Cortex of kidney (tissue), 1 donor: ENCODE measurements at places on chromosomes 1 and 21.

- no peak for DNase-seq
Measured at GRCh38 chr1:223242971-223243370, 99.9 kb upstream of the TLR5 start.

DNA sequence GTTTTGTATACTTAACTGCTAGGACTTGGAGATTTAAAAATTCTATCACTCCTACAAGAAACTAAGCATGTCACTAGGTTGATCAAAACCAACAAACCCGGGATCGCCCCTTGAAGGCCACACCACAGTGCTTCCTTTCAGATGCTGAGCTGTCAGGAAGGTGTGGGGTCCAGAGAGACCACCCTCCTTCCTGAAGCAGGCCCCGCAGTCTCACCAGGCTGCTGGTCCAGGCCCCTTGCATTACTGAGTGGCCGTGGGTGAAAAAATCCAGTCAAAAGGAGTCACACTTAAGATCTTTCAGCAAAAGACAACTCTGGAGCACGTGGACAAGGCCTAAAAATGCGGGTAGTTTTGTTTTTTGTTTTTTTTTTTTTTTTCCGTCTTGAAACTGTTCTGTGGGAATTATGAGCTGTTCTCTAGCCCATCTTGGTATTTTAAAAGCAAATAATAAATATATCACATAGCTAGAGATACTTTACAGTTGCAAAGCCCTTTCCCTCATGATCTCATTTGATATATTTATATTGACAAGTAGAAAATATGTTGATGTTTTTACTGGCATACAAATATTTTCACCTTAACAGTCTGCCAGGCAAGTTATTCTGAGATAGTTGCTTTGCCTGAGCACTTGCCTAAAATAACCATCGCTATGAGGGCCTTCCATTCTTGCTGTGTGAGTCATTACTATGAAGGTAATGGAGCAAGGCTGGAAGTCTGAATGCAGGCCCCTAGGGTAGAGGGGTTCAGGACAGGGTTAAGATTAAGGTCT lies 73.1 kb upstream of the EDEM3 start:
- DNase-seq, result no peak

DNA sequence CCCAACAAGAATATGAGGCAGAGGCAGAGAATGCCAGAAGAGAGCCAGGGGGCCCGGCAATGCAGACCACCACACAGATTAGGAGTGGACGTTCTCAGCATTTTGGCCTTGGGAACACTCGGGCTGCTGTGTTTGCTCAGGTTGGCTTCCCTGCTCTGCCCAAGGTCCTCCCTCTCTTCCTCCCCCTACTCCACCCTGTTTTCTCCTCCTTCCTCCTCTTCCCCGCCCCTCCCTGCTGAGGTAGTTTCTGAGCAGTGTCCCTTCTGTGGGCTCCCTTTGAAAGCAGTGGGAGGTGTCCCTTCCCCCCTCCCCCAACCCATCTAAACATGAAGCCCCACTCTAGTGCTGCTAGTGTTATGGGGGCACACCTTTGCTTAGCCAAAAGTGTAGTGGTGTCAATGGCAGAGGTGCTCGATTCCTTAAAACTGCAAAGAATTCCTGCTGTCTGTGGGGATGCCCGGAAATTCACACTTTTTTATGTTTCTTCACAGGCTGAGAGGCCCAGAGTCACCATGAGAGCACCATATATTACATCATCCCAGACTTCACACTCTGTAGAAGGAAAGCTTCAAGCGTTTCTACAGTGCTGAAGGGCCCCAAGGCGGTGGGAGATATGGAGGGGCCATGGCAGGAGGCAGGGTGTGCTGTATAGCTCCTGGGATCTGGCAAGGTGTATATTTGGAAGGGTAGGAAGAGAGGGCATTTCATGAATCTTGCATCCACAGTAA lies at the start of gene HHIPL2:
Gene HHIPL2, minus strand, starts transcription at position 161 of the 728 bp plus-strand sequence. Its CDS starts 60 bp downstream, at position 101.
- DNase-seq, result no peak

- no peak for DNase-seq
Measured at GRCh38 chr1:229408458-229409037, 25.3 kb downstream of the ACTA1 start.

- no peak for DNase-seq
Measured at GRCh38 chr1:219171192-219171935, 2.3 kb upstream of the LYPLAL1 start.

DNA sequence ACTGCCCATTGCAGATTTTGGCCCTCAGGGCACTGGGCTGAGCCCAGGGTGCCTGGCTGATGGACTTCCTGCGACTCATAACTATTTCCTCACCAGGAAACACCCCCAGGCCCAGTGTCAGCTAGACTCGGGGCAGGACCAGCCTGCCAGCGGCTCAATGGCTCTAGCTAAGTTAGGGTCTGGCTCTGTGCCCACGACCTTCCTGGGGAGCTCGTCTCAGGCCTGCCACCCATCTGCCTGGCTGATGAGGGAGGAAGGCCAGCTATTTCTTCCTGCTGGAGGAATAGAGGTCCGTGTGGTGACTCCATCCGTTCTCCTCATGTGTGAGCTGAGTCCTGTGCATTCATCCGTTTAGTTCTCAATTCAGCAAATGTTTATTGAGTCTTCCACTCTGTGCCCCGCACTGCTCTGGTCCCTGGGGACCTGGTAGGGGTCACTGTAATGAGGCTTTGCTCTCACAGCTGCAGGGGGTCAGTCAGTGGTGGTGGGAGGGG lies 44.5 kb downstream of the KIRREL1 start:
- DNase-seq, result no peak

DNA sequence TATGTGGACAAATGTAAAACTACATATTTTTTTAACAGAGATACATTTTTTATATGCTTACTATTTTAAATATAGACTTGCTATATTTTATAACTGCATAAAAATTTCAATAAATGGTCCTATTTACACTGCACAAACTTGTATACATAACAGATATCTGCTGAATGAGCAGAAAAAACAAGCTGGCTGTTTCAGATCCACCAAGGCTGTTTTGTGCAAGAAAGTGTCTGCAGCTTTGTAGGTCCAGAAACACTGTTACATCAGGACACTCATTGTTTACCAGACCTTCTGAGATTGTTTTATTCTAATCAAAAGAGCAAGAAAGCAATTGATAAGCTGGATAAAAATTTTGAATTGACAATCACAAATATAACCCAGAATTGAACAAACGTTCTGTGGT lies 99.3 kb downstream of the NCAM2 start:
- DNase-seq, result no peak

GRCh38 chr1:6218375-6219164 lies 12.7 kb downstream of the RNF207 start:
- DNase-seq, result no peak

DNA sequence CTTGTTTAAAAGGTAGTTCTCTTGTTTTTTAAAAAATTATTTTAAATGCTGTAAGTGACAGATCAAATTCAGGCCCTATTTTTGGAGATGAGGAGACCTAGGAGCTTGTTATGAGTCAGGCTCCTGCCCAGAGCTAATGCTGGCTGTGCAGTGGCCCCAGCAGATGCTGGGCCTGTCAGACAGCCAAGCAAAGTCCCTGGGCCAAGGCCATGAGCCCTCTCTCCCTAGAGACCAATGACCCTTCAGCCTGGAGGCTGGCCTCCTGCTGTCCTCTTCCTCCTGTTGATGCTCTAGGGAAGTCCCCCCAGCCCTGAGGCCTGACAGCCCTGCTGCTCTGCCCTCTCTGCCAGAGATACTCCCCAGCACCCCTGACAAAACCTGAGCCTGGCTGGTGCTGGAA lies 128.1 kb upstream of the CTTNBP2NL start:
- no peak for DNase-seq

DNA sequence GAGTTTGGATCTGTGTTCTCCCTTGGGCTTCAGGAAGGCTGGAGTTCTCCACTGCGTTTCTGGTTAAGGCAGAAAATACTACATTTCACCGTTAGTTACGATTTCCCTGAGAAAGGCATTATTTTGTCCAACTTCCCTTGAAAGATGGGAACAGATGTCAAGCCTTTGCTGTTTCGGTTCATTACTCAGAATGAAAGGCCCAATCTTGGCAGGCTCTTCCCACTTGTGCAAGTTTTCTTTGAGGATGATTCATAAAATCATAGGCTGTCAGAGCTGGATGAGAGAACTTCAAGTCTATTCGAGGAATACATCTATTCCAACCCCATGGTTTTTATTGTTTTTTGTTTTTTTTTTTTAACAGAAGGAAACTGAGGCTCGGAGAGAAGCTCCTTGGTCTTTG lies 205.2 kb downstream of the GRIK3 start:
- no peak for DNase-seq

GRCh38 chr1:76613886-76614285 lies 253.4 kb upstream of the ST6GALNAC5 start:
- DNase-seq, result no peak

DNA sequence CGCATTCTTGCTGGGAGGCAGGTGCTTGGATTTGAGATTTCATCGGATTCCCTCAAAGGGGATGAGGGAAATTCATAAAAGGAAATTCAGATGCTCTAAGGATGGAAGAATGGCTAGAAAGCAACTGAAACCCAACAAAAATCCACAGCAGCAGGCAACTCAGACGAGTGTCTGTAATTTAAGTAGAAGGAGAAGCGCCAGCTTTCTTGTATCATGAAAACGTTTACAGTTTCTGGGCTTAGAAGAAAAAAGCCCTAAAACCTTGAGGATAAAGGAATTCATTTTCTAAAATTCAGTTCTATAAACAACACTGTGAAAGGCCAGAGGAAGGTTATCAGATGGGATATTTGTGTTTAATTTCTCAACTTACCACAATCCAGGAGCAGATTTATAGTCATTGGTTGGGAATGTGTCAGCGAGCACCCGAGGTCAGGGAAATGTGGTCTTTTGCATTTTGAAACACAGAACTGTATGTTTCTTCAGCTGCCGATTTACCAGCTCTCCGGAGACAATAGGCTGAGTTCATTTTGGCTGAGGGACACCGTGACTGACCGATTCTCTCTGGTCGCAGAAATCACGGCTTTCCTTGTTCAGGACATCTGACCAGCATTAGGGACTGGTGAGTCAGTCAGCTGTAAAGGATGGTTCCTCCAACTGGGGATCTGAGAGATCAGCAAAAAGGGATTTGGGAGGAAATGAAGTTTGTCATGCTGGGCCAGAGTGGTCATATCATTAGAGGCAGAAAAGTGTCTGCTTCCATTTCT lies 111.6 kb upstream of the ERRFI1 start:
- no peak for DNase-seq

- DNase-seq, result no peak
Measured at GRCh38 chr1:25099343-25099951, 132.9 kb downstream of the SYF2 start.

DNA sequence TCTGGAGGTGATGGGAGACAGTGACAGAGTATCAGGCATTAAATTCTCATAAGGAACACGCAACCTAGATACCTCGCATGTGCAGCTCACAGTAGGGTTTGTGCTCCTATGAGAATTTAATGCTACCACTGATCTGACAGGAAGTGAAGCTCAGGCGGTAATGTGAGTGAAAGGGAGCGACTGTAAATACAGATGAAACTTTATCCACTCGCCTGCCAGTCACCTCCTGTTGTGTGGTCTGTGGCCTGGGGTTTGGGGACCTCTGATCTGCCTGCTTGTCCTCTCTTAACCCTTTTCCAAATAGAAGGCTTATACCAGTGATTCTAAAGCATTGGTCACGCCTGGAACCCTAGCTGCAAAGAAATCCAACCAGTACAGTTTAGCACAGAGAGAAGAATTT lies 15.3 kb downstream of the GABPA start:
- no peak for DNase-seq
